Vagina (tissue), 2 donors: ENCODE measurements at places on chromosomes 11 and 22.

DNA sequence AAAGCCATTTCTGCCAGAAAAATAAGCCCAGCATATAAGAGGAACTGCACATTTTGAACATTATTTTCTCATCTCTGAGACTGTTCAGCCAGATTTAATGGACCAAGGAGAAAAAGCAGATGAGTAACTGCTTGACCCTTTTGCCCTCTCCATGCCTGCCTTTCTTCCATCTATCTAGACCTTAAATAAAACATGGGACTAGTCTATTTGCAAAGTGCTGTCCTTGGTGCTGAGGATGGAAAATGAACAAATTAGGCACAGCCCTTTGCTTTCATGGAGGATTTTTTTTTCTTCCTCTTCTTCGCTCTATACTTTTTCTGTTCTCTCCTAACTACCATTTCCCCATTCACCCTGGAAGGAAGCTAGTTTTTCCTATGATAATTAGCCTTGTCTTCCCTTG, 361.3 kb downstream of the GRM5 start:
- no peaks in the 10 kb centered on the region for H3K36me3 ChIP-seq
- no peaks in the 10 kb centered on the region for H3K27me3 ChIP-seq
- no peaks in the 10 kb centered on the region for H3K4me1 ChIP-seq
- H3K27ac ChIP-seq = no peak overlapping the region
- H3K4me3 ChIP-seq = no peak overlapping the region

DNA sequence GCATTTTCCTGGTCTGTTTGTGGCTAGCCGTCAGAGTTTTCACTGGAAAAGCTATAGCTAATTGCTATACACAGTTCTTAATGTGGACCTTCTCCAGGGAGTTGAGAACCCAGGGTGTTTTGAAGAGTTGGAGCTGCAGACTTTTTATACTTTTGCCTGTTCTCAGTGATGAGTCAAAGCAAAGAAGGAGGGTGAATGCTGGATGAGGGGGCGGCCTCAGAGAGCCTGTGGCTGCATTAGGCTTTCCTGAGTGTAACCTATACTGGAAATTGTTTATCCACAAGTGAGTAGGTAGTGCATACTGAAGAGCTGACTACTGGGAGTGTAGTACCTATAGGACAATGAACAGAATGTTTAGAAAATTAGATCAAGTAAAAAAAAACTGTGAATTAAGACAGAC, 79.7 kb upstream of the HORMAD2 start:
- H3K4me1 ChIP-seq = no peaks in the 10 kb centered on the region
- no peak for DNase-seq
- no peak overlapping the region for H3K4me3 ChIP-seq
- H3K36me3 ChIP-seq = no peaks in the 10 kb centered on the region

GRCh38 chr11:70661761-70662501, 263.6 kb downstream of the CTTN start:
- no peak for DNase-seq
- no peaks in the 10 kb centered on the region for H3K36me3 ChIP-seq
- peak overlapping the region; percentile 31 for H3K4me3 ChIP-seq
- peaks cover 10% of the 10 kb centered on the region for H3K4me1 ChIP-seq
- H3K27ac ChIP-seq = no peak overlapping the region

DNA sequence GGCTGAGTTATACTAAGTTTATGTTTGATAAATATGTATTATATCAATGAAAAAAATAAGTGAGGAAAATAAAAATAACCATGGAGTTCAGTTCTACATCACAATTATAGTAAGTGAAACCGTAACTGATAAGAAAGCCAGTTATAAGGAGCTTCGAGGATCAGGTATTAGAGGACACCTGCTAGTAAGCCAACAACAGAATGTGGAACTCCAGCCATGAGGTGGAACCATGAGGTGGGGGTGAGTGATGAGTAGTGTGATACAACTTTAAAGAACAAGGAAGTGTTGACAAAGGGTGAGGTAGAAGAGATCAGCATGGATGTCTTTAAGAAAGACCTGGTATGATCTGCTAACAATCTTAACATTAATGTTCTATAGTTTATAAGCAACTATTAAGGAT, 452.9 kb downstream of the GUCY1A2 start:
- H3K36me3 ChIP-seq = no peaks in the 10 kb centered on the region
- no peak for DNase-seq
- no peaks in the 10 kb centered on the region for H3K27me3 ChIP-seq
- H3K27ac ChIP-seq = no peak overlapping the region
- no peaks in the 10 kb centered on the region for H3K4me1 ChIP-seq

DNA sequence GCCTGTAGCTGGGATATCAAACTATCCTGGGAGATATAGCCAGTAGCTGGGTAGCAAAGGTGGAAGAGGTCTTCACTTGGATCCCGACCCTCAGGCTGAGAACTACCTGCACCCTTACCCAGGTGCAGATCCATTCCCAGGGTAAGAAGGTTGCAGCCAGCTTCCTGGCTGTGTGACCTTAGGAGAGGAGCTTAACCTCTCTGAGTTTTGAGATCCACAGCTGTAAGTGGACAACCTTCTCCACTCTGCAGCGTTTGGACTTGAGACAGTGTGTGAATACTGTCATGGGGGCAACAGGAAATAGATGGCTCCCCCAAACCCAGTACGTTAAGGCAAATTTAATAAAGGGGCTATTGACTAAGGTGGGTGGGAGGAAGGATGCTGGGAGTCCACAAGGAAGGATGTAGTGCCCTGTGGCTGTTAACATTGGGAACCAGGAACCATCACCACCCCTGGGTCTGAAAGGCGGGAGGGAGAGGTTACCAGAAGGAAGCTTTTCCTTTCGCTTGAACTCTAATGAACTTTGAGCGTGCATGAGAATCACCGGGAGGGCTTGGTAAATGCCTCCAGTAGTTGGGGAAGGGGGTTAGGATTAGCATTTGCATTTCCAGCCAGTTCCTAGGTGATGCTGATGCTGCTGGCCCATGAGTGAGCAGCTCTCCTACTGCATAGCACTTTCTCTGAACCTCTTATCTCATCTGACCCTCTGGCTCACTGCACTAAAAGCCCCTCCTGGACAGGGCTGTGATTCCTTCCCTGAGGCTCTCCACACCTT, 24.4 kb downstream of the SGSM1 start:
- H3K36me3 ChIP-seq = no peaks in the 10 kb centered on the region
- no peaks in the 10 kb centered on the region for H3K4me1 ChIP-seq
- no peaks in the 10 kb centered on the region for H3K27me3 ChIP-seq
- no peak overlapping the region for H3K4me3 ChIP-seq
- no peak for DNase-seq
